ENCODE measurements at places on chromosomes 4 and X.

- peak; percentile 47 for DNase-seq
Observed at GRCh38 chr4:1215141-1216075, 33.5 kb downstream of the CTBP1 start.

DNA sequence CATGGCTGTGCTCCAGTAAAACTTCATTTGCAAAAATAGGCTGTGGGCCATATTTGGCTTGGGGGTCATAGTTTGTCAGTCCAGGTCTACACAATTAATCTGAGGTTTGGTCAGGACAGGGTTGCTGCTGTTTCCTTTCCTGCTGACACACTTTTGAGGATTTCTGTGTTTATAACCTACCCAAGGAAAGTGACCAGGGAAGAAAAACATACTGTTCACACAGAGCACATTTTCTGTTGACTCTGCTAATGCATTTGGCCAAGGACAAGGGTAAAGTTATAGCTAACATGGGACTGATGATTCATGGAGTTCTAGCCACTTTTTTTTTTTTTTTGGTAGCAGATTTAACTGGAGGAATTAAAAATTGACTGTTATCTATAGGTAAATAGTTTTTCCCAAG, 43.9 kb upstream of the GEMIN8 start:
- DNase-seq: no peak

DNA sequence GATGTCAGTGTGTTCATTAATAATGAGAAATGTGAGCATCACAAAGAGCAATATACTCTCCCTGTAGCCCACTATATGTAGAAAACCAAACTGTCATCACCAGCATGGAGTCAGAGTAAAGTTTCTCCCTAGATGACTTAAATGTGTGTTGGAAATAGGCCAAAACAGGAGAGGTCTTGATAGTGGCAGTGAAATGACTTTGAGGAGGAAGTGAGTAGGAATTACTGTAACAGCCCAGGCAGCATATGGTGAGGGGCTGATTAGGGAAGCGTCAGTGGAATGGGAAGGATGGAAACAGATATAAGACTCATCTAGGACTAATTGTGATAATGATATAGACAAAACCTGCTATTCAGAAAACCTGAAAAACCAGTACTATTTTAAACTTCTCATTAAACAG, 83.9 kb downstream of the ATXN3L start:
- DNase-seq: no peak

- DNase-seq: peak; percentile 36
Observed at GRCh38 chrX:53374222-53374820, 48.1 kb downstream of the SMC1A start.

GRCh38 chr4:20217951-20218350, 33.8 kb upstream of the SLIT2 start:
- no peak for DNase-seq

DNA sequence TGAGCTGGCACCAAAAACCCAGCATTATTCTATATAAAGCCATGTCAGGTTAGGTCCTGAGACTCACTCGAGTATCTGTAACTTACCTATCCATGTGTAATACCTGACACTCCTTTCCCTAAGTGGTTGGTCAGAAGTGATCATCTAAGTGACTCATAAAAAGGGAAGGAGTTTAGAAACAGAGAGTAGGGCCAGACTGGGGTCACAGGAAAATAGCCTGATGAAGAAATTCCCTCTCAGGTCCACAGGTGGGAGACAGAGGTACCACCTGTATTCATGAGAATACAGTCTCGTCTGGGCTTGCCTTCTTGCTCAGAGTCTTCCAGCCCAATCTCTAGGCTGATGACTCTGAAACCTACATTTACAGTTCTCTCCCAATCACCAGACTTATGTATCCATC, 161.8 kb upstream of the MAP3K15 start:
- no peak for DNase-seq

GRCh38 chr4:92303621-92304027, at the start of gene GRID2:
Gene GRID2, plus strand, starts transcription at chr4:92303966.
- DNase-seq: peak; percentile 79

DNA sequence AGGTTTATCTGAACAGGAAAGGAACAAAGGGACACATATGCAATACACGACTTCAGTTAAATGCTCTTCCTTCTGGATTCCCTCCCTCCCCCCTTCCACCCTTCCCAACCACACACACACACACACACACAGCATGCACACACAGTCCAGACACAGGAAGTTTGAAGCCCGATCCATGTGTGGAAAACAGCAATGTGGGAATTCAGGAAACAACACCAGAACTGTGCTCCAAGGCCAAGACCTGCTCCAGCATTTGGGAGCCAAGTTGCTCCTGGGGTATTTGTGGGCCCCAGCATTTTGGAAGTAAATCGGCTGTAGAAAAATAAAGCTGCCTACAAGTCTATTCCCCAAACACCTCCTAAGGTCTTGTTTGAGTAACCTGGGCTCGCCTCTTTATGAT, 5.6 kb upstream of the AMOT start:
- DNase-seq: no peak

GRCh38 chr4:2558301-2558700, 21.9 kb downstream of the FAM193A start:
- no peak for DNase-seq

- no peak for DNase-seq
Observed at GRCh38 chr4:92128676-92129075, 175.1 kb upstream of the GRID2 start.

- DNase-seq: no peak
Observed at GRCh38 chr4:120964596-120964995, 42.1 kb upstream of the PRDM5 start.

- no peak for DNase-seq
Observed at GRCh38 chrX:1597345-1598020, 6.1 kb downstream of the AKAP17A start.

- DNase-seq: no peak
Observed at GRCh38 chr4:110224142-110224541, 25.7 kb upstream of the ELOVL6 start.

- no peak for DNase-seq
Observed at GRCh38 chr4:102757681-102758080, 3.1 kb downstream of the MANBA start.

DNA sequence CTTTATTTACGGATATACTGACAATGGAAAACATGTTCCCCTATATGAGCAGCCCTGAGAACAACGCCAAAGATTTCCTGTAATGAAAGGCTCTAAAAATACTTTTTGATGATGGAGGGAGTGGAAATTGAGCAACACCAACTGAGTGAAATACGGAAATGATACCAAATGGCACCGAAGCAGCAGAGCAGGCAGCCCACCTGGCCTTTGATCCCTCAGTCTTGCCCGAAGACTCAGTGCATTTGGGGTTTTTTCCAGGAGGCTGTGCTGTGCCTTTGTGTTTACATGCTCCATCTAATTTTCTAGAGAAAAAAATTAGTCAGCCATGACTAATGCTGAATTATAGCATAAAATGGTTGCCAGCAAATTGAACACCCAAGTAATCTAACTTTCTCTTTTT, 169.9 kb upstream of the RBPJ start:
- peak; percentile 28 for DNase-seq

Data from Ammon's horn (tissue), 1 donor.